NCI-H2081 treated with DMSO at 0.1 percent for 48 hours (cell line): ENCODE measurements at places on chromosomes 4 and X.

DNA sequence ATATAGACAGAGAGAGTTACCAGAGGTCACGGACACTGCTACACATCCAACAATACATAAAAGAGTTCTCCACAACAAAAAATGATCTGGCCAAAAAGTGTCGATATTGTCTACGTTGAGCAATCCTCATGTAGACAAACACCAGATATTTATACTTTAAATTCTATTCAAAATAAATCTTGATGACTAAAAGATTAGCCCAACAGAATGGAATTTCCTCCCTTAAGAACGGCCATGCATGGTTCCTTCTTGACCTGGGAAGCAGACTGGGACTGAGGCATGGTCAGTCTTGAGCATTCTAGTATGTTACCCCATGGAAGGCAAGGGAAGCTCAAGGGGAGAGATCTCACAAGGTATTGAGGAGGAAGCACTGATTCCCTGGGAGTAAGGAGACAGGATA lies 43.5 kb downstream of the LHFPL1 start:
- DNase-seq: no peak

GRCh38 chr4:129218360-129218759 lies 122.4 kb downstream of the C4orf33 start:
- DNase-seq: no peak

DNA sequence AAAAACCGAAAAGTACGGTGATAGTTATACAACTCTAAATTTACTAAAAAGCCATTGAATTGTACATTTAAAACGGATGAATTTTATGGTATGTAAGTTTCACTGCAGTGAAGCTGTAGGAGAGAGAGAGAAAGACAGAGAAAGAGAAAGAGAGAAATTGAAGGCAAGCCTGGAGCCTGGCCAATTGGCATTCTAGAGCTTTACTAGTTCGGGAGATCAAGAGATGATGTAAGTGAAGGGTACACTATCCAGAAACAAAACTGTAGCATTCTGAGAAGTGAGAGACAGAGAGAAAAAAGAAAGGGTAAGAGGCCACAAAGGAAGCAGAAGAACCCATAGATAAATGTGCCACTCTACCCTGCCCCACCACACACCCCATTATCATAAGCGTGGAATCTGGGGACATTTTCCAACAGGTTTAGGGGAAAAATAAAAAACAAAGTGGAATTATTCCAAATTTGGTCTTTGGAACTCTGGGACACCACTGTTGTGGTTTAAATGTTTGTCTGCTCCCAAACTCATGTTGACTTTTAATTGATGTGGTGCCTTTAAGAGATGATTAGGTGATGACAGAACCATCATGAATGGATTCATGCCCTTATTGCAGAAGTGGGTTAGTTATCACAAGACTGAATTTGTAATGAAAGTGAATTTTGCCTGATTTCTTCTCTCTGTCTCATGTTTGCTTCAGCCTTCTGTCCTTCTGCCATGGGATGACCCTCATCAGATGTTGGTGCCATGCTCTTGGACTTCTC lies 123.0 kb upstream of the PLS3 start:
- DNase-seq: no peak

DNA sequence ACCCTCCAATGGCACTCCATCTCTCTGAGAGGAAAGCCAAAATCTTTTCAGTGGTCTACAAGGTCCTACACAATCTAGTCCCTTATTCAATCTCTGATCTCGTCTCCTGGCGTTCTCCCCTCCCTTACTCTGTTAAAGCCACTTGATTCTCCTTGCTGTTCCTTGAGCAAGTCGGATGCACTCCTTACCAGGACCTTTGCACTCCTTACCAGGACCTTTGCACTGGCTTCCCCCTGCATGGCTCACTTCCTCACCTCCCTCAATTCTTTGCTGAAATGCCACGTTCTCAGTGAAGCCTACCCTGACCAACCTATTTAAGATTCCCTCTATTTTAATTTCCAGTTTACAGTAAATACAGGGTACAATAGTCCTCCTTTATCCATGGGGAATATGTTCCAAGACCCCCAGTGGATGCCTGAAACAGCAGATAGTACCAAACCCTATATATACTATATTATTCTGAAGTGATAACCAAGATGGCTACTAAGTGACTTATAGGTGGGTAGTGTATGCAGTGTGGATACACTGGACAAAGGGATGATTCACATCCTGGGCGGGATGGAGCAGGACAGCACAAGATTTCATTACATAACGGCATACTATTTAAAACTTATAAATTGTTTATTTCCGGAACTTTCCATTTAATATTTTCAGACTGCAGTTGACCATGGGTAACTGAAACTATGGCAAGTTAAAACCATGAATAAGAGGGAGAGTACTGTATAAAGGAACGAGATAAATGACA lies 6.5 kb upstream of the DLG3 start:
- DNase-seq: no peak

GRCh38 chrX:151852294-151852693 lies 60.4 kb upstream of the MAGEA4 start:
- no peak for DNase-seq
